ENCODE measurements at places on chromosomes 5 and 9. TPM values are rescaled to one million over a fixed set of nuclear protein-coding genes. Genes with fewer than 3 reads are reported as not detected.
A peak's percentile ranks its signal among the peaks of the same experiment; 100 is the strongest.

- no peak for DNase-seq
Measured at GRCh38 chr9:127767909-127768331, 10.5 kb downstream of the SH2D3C start.

GRCh38 chr5:1891391-1891790 lies 8.7 kb upstream of the IRX4 start:
- DNase-seq = no peak

- no peak for DNase-seq
Measured at GRCh38 chr9:12766357-12766756, 8.5 kb upstream of the LURAP1L start.

DNA sequence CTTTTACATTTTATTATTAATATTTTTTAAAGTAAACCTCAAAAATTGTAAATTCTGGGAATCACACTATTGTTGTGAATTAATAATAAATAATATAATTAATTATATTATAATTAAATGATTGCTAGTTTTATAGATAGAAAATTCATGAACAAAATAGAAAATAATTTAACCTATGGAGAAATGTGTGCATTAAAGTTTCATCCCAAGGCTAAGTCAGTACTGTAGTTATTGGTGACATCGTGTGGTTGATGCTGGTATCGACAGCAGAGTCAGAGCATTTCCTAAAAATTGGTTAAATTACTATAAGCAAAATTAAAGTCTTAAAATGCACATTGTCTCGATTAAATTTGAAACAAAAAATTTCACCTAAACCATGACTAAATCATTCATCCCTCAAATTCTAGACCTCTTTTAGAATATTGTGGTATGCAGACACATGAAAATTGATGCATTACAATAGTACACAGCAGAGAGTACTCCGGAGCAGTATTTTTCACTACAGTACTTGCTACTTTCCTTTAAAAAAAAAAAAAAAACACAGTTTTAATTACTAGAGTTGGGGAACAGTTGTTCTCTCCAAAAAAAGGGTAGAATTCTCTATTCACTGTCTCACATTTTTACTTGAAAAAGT lies 73.9 kb downstream of the RORB start:
- peak; percentile 47 for DNase-seq

DNA sequence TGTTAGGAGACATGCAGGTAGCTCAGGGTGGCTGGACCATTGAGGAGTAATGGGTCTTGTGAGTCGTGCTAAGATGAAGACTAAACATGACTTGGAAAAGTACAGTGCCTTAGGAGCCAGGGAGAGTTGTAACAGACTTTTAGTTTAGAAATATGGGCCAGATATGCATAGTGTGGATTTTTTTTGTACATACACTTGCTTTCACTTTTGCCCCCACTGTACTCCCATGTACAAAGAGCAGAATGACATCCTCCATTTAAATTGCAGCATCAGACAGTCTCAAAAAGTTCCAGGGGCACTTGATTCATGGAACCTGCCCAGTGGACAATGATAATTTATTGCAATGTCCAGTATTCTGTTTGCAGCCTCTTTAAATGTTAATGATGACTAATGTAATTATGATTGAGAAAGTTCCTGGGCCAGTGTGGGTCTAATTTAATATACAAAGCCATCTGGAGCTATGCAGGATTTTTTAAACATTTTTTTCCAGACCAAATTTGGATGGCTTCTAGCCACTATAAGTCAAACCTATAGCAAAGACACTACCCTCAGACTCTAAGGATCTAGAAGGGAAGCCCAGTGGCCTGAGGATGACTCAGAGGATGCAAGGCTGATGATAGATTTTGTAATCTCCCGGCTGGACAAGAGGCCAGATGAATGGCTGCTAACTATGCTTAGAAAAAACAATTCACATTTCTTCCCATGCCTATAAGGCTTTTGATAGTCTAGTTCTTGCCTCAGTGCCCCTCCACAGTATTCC lies 80.1 kb downstream of the TRPC7 start:
- no peak for DNase-seq

GRCh38 chr5:122312591-122313406 lies 762 bp downstream of the SNCAIP start:
- no peak for DNase-seq

DNA sequence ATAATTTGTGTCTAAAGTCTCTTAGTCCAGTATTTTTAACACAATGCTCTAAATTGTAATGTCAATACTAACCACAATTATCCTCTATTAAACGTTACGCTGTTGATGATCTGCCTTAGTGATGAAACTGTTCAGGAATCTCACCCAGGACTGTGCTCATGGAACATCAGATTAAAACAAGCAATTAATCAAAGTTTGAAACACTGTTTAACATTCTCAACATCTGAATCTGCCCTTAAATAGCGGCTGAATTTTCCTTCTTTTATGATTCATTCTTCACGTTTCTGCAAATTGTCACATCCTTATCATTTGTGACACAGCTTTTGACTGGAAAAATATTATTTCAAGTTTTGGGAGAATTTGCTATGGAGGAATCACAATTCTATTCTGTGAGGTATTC lies 113.8 kb downstream of the MARCHF11 start:
- DNase-seq = no peak

- no peak for DNase-seq
Measured at GRCh38 chr9:95848764-95849163, 26.7 kb upstream of the ERCC6L2 start.

DNA sequence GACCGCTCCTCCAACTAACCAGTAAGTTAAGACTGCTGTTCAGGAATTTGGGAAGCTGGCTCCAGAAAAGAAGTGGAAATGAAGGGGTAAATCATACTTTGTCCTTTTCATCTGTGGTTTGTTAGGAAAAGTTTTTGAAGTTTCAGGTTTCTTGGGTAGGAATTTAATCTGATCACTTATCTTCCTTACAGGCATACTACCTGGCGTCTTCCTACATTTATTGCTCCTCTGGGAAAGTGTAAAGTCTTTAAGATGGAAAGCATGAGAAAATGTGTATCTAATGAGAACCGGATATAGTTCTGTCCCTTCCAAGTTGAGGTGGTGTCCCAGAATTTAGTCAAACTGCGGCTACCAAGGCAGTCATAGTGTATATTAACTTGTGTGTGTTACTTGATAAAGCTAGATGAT lies 1.3 kb downstream of the RASA1 start:
- DNase-seq = no peak

DNA sequence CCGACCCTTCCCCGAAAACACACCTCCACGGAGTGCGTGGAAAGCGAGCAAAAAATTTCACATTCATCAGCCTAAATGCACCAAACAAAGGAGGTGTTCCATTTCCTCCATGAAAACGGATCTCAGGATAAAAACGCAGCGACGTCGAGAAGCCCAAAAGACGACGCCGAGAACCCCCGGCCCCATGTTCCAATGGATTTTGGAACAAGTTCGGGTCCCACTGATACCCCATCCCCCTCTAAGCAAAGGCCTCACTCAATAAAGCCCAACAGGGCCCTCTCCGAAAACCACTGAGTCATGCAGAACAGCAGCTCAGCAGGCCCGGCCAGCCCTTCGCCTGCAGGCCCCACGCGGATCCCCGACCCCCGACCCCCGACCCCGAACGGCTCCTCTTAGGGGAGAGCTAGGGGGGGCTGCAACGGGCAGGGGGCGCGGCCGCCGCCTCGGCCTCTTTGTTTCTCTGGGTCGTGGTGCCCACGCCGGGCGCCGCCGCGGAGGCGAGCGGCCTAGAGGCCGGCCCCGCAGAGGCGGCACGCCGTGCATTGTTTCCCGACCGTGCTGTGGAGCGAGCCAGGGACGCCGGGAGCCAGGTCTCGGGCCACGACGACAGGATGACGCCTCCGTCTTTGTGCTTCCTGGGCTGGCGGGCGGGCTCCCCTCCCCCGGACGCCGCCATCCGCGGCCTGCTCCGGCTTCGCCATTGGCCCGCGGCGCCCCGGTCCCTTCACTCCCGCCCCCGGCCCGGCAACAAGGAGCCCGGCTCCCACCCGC lies 915 bp downstream of the ZFAND5 start:
- DNase-seq = peak; percentile 35

DNA sequence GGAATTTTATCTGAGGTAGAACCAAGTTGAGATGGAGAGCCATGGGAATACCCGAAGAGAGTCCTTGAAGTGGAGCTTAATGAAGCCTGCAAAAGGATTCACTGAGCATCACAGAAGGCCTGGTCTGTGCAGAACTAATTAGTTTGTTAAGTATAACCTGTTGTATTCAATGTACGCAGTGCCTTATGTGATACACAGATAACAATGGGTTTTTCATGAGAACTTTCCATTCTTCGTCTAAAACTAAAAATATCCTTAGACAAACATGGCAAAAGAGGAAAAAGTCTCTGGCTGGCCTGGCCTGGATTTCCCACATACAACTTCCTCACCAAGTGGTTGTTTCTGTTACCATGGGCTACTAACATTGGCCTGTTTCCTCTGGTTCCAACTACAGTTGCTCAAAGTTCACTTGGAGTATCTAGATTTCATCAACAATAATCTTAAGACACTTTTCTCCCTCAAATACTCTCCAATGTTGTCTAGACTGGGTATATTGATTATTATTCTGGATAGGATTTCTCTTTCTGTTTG lies 237.6 kb upstream of the ZNF462 start:
- no peak for DNase-seq

The CNTNAP3B gene
- total RNA-seq = 12.5 TPM

DNA sequence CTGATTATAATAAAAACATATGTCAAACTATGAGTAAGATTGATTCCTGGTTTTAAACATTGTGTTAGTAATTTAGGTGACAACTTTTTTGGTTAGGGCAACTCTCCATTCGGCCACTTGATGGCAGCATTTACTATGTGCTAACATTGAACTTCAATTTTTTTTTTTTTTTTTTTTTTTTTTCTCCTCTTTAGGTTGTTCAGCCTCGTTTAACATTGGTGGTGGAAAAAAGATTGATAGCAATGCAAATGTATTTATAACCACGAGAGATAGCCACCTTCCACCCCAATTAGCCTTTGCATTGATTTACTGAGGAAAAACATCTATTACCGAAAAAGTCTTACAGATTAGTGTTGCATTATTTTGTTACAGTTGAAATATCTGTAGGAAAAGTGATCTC lies 159.1 kb downstream of the CSNK1G3 start:
- peak; percentile 66 for DNase-seq

GRCh38 chr9:35470894-35471293 lies 19.0 kb upstream of the RUSC2 start:
- DNase-seq = peak; percentile 86

The GABRA6 gene
- not detected for total RNA-seq

The ZNF366 gene
- total RNA-seq = not detected

The TRPM3 gene
- not detected for total RNA-seq

GRCh38 chr9:115923903-115924668 lies 229.5 kb upstream of the PAPPA start:
- peak; percentile 50 for DNase-seq

DNA sequence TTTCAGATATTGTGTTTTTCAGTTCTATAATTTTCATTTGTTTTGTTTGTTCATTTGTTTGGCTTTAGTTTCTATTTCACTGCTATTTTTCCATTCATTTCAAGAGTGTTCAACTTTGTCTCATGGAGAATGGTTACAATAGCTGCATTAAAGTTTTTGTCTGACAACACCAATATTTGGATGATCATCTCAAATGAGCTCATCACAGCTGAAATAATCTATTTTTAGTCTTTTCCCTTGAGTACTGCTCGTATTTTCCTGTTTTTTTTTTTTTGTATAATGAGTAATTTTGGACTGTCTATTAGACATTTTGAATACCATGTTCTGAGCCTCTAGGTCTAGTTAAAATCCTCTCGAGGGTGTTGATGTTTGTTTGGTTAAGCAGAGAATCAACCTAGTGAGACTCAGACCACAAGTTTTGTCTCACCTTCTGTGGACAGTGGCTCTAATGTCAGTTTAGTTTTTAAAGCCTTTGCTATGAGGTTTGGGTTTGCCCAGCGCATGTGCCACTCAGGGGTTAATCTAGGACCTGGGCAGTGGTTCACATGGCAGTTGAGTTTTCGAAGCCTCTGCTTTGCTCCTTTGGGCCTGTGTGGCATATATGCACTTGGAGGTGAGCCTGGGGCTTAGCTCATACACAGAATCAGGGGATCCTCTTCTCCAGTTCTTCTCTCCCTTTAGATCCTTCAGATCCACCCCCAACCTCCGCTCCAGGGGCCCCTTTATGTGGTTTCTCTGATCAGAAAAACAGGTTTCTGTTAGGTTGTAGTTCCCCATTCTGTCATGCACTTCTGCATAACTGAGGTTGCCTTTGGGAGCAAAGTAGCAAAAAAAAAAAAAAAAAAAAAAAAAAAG lies 79.8 kb downstream of the ARSB start:
- no peak for DNase-seq

The LCN6 gene
- total RNA-seq = not detected

GRCh38 chr9:38171538-38171884 lies 102.5 kb upstream of the SHB start:
- DNase-seq = no peak

The LCN1 gene
- not detected for total RNA-seq

The ORM2 gene
- total RNA-seq = not detected

DNA sequence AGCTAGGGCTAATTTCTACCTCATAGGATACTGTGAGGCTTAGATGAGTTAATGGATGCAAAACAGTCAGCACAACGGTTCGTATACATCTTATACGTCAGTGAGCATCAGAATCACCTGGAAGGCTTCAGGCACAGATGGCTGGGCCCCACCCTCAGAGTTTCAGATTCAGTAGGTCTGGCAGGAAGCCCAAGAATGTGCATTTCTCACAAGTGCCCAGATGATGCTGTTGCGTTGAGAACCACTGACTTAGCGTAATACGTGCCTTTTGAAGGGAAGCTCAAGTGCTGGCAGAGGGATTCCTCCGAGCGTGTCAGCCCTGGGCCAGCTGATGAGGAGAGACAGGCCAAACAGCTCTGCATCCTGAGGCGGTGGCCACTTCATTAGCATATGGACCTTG lies 117.1 kb upstream of the WWC1 start:
- DNase-seq = no peak
